NCI-H226 (cell line): ENCODE measurements at places on chromosomes 16 and 17.

GRCh38 chr16:68627951-68628425 lies 17.1 kb upstream of the CDH3 start:
- no peak for DNase-seq

- no peak for DNase-seq
These were observed 7.4 kb downstream of the LRRC75A start for GRCh38 chr17:16484445-16485175.

GRCh38 chr16:57562669-57563486 lies 20.4 kb downstream of the ADGRG5 start:
- DNase-seq: no peak

DNA sequence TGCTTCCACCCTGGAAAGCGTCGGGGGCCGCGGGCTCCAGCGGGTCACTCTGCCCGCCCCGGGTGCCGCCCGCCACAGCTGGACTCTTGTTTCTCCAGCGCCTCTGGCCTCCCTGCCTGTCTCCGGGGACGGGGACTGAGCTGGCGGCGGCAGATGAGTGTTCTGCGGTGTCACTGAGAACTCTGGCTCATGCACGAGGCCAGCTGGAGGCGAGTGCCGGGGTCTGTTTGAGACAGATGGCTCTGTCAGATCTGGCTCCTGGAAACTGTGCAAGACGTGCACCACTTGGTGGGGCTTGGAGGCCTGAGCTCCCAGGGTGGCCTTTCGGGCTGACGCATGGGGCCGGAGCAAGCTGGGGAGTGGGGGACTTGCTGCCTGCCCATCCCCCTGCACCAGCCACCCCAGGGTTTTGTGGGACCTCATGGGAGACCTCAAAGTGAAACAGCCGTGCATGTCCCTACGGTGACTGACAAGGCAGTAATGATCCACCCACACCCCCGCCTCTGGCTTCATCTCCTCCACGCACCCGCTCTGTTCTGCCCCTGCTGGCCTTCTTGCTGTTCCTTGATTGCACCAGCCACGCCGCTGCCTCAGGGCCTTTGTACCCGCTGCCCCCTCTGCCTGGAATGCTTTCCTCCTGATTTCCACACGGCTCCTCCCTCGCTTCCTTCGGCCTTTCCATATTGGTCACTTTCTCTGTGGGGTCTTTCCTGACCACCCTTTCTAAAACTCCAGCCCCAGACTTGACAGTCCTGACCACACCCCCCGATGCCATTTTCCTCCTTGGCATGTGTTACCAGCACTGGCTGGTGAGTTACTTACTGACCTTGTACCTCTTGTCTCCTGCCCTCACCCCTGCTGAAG lies 174.9 kb upstream of the CIBAR2 start:
- DNase-seq: no peak

DNA sequence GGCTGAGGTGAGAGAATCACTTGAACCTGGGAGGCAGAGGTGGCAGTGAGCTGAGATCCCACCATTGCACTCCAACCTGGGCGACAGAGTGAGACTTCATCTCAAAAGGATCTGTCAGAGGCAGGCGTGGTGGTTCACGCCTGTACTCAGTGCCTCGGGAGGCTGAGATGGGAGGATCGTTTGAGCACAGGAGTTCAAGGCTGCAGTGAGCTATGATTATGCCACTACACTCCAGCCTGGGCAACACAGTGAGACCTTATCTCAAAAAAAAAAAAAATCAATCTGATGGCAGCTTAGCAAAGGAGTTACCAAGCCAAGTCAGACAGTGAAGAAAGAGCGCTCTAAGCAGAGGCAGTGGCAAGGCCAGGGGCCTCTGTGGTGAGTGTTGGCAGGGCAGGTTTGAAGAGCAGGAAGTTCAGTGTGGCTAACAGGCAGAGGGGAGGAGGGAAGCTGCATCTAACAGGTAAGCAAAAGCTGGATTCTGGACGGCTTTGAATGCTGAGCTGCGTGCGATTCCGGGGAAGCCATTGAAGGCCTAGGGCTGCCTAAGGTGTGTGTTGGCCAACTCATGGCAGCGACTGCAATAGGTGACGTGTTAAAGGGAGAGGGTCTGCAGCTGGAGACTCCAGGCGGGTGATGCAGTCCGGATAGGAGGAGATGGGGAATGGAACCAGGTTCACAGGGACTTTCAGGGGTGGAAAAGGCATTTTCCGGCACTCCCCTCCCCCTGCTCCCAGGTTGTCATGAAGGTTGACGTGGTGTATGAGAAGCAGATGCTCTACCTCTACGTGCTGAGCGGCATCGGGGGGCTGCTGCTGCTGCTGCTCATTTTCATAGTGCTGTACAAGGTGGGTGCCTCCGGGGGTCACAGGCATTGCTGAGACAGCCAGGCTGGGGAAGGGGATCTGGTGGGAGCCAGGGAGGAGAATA lies 7.0 kb downstream of the ZNF768 start:
- DNase-seq: no peak

DNA sequence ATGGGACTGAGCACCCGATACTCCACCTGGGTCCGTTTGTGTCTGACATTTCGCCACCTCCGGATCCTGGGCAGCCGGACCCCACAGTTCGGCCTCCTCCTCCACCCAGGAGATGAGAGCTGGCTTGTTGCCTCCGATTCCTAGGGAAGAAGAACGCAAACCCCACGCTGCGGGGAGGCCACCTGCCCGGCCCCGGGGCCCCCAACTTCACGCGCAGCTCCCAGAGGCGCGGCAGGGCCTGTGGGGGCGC lies 542 bp downstream of the ZNF764 start:
- no peak for DNase-seq

DNA sequence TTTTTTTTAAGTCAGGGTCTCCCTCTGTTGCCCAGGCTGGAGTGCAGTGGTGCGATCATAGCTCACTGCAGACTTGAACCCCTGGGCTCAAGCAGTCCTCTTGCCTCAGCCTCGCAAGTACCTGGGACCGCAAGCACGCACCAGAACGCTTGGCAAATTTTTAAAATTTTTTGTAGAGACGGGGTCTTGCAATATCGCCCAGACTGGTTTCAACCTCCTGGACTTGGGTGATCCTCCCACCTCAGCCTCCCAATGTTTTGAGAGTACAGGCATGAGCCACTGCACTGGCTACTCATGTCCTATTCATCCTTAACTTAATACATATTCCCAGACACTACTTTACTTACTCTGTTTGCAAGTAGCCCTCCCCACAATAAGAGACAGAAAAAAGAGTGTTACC lies 16.3 kb upstream of the RBL2 start:
- DNase-seq: no peak

DNA sequence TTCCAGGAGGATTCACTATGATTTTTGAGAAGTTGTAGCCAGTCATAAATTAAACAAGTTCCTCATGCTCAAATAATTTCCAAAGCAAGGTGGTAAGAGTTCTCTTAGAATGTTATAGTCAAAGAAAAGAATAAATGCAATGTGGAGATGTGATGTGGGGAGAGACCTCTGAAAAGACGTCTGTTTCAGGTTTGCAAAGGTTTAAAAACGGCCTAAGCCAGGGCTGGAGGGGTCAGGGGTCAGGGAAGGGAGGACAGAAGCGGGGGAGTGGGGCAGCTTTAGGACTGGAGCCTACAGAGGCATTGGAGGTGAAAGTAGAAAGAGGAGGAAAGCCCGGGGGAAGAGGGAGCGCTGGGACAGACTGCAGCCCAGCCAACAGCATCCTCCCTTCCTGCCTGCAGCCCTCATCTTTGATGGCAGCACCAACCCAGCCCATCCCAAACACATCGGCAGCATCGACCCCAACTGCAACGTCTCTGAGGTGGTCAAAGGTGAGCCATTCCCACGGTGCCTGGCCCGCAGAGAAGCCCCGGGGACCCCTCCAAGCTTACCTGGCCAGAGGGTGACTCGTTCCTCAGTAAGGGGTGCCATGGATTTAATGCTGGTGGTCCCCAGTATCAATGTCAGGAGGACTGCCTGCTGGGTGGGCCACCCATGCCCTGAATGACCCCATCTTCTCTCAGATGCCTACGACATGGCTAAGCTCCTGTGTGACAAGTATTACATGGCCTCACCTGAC lies 11.4 kb downstream of the PDK2 start:
- no peak for DNase-seq

GRCh38 chr16:879461-879861 lies 78.9 kb upstream of the GNG13 start:
- DNase-seq: no peak

- no peak for DNase-seq
These were observed 115.4 kb downstream of the METRNL start for GRCh38 chr17:83194761-83195329.

GRCh38 chr17:48550502-48551213 lies 5.7 kb upstream of the HOXB2 start:
- no peak for DNase-seq

GRCh38 chr17:43479948-43480347 lies 3.8 kb upstream of the DHX8 start:
- no peak for DNase-seq

DNA sequence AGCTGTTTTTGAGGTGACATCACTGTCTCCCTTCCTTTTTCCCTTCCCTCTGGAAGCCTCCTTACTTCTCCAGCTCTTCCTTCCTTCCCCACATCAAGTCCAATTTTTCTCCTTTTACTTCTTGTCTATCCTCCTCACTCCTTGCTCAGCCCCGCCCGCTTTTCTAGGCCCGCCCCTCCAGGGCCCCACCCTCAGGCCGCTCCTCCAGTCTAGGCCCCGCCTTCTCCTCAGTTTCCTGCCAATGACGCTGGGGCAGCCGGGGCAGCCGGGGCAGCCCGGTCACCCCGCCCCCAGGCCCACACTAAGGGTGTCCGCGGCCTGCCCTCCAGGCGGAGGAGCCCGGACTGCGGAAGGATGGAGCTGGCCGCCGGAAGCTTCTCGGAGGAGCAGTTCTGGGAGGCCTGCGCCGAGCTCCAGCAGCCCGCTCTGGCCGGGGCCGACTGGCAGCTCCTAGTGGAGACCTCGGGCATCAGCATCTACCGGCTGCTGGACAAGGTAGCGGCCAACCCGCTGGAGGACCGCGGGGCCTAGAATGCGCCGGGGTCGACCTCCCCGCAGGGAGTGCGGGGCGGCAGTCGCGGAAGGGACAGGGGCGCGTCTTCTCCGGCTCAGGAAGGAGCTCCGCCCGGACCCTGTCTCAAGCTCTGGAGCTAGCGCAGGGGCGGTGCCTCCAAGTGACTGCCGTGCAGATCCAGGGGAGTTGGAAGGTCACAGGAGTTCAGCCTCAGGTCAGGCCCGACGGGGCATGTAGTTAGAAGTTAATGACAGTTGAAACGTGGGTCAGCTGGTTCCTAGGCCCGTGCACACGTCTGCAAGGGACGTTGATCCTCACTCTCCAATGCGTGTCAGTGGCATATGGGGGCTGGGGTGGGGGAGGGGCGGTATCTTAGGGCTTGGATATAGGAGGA lies at the start of gene PCTP:
Gene PCTP, plus strand, starts transcription at position 302 of the 908 bp plus-strand sequence. Its CDS starts 53 bp downstream, at position 355.
- peak; percentile 93 for DNase-seq

GRCh38 chr16:67173808-67174705 lies 3.7 kb downstream of the NOL3 start:
- peak; percentile 95 for DNase-seq

DNA sequence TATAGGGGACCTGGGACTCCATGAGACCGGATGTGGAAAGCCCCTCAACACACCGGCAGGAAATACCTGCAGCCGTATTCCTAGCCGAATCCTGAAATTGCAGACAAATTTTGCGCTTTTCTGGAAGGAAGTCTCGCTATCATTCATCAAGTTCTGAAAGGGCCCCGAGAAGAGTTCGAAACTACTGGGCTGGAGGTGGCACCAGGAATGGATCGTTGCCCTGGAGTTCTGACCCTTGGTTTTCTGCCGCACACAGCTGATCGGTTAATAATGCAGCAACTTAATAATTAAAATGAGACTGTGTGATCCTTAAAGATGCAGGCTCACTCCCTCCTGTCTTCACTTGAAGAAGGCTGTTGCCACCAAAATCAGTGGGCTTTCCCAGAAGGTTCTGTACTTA lies 55.7 kb upstream of the MRTFB start:
- DNase-seq: no peak

- no peak for DNase-seq
These were observed 1494.0 kb upstream of the CDH8 start for GRCh38 chr16:63530208-63530607.
